ENCODE measurements at places on chromosomes 1 and 21.

- no peak for DNase-seq
Measured at GRCh38 chr1:56298866-56299265, 280.5 kb downstream of the PLPP3 start.

- no peak for DNase-seq
Measured at GRCh38 chr1:58211869-58212268, 334.7 kb downstream of the OMA1 start.

- DNase-seq, result peak; percentile 3
Measured at GRCh38 chr1:5707566-5708345, 284.5 kb downstream of the NPHP4 start.

GRCh38 chr1:216223486-216223885, 199.8 kb downstream of the USH2A start:
- DNase-seq, result peak; percentile 10

- DNase-seq, result no peak
Measured at GRCh38 chr1:56360021-56360420, 219.3 kb downstream of the PLPP3 start.

DNA sequence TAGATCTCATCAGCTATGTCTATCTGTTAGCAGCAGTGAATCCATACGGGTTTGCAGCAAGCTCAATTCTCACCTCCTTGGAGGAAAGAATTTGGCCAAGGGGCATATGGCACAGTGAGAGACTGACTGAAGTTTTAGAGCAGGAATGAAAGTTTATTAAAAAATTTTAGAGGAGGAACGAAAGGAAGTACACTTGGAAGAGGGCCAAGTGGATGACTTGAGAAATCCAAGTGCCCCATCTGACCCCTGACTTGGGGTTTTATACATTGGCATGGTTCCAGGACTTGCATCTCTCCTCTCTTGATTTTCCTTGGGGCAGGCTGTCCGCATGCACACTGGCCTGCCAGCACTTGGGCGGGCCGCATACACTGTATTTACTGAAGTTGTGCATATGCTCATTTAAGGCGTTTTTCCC, 9.2 kb upstream of the OSBPL9 start:
- DNase-seq, result no peak

- no peak for DNase-seq
Measured at GRCh38 chr1:6971699-6972098, 186.4 kb downstream of the CAMTA1 start.

- DNase-seq, result no peak
Measured at GRCh38 chr1:109258481-109259466, 9.4 kb downstream of the CELSR2 start.

GRCh38 chr1:238652346-238652968, 733.9 kb upstream of the CHRM3 start:
- DNase-seq, result no peak

- no peak for DNase-seq
Measured at GRCh38 chr1:55445416-55445815, 230.3 kb upstream of the USP24 start.

DNA sequence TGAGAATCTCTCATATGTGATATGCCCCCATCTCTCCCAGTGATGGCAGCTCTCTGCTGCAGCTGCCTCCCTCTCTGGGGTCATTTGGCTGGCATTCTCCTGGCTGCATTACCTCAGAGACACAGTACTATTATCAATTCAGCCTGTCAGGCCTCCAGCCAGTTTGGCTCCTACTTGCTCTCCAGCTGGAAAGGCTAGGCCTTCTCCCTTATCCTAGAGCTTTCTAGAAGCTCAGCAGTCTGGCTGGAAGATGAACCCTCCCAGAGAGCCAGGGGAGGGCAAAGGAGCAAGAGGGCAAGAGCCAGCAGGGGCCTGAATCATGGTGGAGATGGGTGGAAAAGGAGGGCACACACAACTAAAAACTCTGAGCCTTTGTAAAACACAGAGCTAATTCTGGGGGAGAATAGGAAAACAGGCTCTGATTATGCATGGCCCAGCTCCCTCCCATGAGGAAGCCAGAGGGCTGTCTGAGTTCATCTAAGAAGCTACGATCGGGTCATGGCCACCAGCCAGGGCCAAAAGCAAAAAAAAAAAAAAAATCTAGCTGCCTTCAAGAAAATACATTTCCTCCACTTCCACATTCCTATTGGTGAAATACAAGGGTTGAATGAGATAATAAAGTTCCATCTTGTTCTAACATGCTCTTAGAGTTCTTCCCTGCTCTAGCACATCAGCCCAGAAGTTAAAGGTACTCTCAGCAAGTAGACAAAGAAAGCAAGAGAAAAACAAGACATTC, 8.8 kb downstream of the LAMB3 start:
- DNase-seq, result no peak

GRCh38 chr1:47469910-47470309, 32.1 kb downstream of the FOXD2 start:
- DNase-seq, result no peak

GRCh38 chr1:212481438-212481767, 48.7 kb downstream of the NENF start:
- DNase-seq, result no peak

- DNase-seq, result no peak
Measured at GRCh38 chr1:201730611-201731010, 98.3 kb upstream of the IPO9 start.

GRCh38 chr1:230611128-230611877, 31.0 kb upstream of the COG2 start:
- no peak for DNase-seq

DNA sequence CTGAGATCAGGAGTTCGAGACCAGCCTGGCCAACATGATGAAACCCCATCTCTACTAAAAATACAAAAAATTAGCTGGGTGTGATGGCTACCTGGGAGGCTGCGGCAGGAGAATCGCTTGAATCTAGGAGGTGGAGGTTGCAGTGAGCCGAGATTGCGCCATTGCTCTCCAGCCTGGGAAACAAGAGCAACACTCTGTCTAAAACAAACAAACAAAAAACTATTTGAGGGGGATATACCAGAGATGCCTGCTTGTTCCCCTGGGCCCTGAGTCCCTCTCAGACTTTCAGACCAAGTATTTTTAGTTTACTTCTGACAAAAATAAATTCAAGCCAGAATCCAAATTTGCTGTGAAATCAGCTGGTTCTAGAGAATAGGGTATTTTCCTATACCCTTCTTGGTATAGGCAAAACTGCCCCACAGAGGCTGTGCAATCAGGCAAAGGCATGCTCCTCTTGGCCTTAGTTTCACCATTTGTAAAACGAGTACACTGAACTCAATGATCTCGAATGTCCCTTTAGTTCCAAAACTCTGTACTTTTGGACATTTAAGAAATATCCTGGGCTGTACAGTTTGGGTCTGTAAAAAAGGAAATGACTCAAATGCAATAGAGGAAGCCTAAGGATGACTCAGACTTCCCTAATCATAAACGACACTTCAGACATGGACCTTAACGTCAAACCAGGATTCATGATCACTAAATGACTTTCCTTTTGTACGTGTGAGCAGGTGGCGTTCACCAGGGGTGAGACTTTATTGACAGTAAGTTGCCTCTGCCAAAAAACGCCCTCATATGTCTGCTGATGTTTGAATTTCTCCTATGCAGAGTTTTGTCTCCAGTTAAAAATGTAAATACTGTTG, 16.1 kb downstream of the ENSA start:
- DNase-seq, result peak; percentile 85

- DNase-seq, result no peak
Measured at GRCh38 chr1:33365560-33365997, 44.7 kb upstream of the A3GALT2 start.

DNA sequence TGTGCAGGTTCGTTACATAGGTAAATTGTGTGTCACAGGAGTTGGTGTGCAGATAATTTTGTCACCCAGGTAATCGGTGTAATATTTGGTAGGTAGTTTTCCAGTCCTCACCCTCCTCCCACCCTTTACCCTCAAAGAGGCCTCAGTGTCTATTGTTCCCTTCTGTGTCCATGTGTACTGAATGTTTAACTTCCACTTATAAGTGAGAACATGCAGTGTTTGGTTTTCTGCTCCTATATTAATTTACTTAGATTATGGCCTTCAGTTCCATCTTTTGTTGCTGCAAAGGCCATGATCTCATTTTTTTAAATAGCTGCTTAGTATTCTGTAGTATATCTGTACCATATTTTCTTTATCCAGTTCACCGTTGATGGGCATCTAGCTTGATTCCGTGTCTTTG, 87.3 kb downstream of the RPS6KC1 start:
- peak; percentile 17 for DNase-seq

DNA sequence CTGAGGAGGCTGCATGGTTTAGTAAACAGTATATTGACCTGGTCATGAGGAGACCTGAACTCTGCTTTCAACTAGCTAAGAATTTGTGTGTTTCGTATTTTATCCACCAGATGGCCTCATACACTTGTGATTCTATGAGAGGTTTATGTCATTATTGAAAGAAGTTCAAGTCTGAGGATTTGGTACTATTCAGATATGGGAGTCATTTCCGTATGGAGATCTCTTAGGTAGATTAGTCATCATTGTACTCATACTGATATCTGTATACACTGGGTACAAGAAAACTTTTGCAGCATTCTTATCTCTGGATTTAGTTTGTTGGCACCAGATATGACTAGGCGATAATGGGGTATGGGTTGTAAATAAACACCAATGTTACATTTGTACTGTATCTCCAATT, 26.6 kb downstream of the ATF6 start:
- DNase-seq, result peak; percentile 39

DNA sequence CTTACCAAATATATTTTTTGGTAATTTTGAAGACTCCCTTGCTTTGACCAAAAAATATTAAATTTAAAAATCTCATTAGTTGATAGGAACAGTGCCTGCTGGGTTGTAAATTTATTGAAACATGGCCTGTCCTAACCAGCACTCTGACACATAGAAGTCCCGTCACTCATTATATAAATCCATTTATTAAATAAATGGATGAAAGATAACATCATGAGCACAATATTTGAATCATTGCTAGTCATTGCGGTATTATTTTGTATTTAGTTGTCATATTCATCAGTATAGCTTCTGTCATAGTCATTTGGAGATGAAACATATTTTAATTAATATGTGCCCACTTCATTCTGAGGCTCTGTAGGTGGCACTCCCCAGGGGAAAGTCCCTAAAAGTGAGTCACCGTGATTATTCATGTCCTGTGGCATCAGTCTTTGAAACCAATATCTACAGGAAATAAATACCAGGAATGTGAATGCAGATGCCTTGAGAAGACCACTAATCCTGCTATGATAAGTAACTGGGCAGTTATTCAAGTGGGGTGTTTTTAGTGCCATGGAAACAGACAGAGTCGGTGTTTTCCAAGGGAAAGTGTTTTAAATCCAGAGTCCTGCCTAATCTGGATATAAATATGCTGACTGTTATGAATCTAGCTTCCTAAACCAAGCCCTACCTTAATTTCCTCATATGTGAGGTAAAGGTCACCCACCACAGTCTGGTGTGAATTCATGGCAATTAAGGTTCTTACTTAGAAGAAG, 302.0 kb downstream of the DUSP10 start:
- no peak for DNase-seq

DNA sequence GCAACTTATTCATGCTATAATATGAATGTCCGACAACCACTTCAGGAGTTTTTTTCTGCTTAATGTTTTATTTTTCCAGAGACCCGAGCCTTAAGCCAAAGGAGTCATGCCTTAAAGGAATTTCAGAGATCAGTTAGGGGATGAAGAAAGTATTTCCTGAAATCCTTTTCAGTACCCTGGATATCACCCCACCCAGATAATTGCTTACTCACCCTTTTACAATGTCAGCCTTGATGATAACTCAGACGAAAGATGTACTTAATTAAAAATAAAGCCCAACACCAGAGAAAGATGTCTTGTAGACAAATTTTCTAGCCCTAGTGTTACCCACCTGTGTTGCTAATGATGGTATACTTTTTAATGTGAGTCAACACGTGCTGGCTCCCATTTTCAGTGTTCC, 124.1 kb downstream of the XCL2 start:
- DNase-seq, result no peak

GRCh38 chr21:43603641-43604504, 55.4 kb downstream of the HSF2BP start:
- DNase-seq, result peak; percentile 8

GRCh38 chr1:82062206-82062605, 261.5 kb downstream of the ADGRL2 start:
- no peak for DNase-seq

Measured in NCI-H345 (cell line).